ENCODE measurements at places on chromosomes 13 and 19.

- DNase-seq, result no peak
Measured at GRCh38 chr13:36696410-36697010, 22.7 kb downstream of the SERTM1 start.

DNA sequence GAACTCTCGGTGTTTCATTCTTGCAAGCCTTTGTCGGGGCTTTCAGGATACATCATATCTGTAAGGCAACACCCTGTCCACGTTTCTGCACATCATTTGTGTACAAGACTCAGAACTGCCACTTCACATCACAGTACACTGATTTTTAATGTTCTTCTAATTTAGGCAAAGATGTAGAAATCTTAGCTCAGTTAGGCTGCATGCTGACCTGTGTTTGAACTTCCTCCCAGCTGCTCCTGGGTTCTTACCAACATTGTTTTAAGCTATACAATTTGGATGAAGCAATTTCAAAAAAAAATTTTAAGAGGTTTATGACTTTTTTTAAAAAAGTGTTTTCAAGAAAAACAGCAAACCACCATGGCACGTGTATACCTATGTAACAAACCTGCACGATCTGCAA lies 1047.9 kb upstream of the SLC10A2 start:
- no peak for DNase-seq

DNA sequence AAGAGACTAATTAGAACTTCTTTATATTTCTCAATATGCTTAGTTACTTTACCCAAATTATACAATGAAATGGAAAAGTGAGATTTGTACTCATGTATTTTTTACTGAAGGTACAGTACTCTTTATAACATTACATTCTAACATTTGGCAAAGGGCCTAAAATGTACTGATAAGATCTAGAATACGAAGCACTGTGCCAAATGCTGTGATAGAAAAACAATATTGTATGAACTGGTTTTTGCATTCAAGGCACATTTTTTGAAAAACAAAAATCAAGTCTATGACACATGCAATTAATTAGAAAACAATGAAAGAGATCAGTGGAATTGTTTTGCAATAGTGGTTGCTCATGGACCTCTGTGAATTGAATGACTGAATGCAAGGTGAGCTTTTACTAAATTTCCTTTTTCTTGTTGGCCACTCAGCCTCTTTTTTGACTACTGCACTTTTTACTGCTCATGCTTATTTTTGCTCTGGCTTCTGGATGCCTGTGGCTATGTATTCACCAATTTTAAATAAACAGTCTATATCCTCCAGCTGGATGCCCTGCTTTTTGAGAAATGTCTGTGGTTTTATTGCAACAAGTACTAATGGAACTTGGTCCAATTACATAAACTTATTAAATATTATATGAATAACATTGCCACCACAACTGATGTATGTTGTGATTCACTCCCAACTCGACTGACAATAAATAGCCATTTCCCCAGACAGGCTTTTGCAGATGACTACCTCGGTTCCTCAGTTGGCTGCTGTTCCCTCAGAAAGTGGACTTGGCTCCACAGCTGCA lies 41.4 kb upstream of the OBI1 start:
- DNase-seq, result no peak

GRCh38 chr13:43895940-43896339 lies 16.2 kb downstream of the LACC1 start:
- no peak for DNase-seq

Measured in NCI-H446 treated with DMSO at 0.1 percent for 48 hours (cell line).